Posterior vena cava (tissue), 2 donors: ENCODE measurements at places on chromosomes 7 and 10.

GRCh38 chr10:26359670-26360069 lies 78.5 kb upstream of the APBB1IP start:
- no peak for DNase-seq

GRCh38 chr10:113498997-113499396 lies 53.9 kb upstream of the HABP2 start:
- no peak for DNase-seq

DNA sequence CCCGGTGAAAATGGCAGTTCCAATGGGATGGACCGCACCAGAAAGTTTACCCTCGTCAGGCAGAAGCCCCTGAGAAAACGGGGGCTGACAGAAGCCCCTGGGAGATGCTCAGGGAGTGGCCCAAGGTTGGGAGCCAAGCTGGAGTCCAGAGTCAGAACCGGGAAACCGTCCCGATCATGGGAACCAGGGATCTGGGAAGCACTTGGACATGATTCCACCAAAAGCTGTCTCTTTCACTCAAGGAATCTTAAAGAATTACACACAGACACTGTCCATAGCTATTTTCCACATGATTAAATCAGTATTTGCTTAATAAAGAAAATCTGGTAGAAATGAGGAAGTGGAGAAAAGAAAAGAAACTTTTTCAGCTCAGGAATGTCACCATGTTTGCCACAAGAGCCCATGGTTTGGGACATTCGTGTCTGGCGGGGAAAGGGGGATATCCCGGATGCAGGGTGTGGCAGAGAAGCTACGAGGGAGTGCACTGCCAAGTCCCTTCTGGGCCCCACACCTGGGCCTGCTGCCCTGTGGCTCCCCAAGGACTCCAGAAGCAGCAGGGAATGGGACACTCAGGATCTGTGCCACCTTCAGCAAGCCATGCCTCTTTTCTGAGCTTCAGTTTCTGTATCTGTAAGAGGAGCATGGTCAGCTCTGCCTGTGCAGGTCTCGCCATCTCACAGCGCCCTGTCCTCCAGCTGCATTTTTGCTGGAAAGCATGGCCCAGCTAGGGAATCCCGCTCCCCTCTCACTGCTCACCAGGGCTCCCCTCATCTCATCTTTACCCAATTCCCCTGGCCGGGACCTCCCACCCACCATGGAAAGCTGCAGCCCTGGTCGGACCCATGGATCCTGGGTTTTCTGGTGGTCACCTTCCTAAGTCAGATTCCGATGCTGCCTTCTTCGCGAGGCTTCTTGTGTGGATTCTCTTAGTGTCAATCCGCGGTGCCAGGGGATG lies 225.1 kb upstream of the GRB10 start:
- no peak for DNase-seq

DNA sequence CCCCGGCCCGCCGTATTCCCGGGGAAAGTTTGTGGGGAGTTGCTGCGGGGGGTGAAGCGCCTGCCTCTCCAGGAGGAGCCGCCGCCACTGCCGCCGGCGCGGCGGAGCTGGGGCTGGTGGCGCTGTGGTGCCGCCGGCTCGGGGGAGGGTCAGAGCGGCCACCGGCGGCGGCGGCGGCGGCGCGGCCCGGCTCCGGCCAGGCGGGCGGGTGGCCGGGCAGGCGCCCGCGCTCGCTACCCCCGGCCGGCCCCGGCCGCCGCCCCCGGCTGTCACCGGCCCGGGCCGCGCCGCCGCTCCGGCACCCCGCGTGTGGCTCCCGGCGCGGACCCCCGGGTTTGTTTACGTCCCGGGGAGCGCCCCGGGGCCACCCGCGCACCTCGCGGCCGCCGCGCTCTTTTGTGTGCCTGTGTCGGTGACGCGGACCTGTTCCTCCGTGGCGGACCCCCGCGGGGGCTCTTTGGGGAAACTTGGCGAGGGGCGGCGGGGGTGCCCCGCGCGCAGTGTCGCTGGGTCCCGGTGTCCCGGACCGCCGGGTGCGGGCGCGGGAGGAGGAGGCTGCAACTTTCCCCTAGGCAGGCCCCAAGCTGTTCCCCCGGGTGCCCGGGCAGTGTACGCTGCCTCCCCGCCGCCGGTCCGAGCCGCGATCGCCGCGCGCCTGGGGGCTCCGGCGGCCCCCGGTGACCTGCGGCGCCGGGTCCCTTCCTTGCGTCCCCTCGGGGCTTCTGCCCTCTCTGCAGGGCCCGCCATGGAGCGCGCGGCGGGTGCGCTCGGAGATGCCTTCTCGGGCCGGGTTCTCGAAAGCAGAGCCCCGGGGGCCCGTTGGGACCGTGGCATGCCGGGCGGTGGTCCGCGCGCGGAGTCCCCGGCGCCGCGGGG lies 593 bp upstream of the CUX1 start:
- peak; percentile 86 for DNase-seq

- DNase-seq, result no peak
These were observed 252.4 kb downstream of the DIP2C start for GRCh38 chr10:436911-437665.

DNA sequence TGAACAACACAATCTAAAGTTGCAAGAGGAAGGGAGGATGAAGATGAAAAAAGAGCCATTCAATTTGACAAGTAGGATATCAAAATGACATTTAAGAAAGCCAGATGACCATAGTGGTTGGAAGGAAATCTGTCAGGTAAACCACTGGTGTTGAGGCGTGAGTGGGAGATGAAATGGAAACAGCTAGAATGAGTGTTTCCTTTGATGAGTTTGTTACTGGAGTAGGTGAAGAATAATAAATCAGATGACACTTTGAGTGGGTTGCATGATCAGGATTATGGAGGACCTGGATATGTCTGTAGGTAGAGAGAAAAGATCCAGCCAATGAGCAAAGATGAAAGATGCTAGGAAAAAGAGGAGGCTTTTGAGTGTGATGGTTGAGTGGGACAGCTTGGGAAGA lies 33.1 kb downstream of the AKR1B1 start:
- DNase-seq, result no peak

- no peak for DNase-seq
These were observed 66.9 kb downstream of the GOLGA7B start for GRCh38 chr10:97916586-97916985.
